ENCODE measurements at places on chromosomes 2 and 18.

DNA sequence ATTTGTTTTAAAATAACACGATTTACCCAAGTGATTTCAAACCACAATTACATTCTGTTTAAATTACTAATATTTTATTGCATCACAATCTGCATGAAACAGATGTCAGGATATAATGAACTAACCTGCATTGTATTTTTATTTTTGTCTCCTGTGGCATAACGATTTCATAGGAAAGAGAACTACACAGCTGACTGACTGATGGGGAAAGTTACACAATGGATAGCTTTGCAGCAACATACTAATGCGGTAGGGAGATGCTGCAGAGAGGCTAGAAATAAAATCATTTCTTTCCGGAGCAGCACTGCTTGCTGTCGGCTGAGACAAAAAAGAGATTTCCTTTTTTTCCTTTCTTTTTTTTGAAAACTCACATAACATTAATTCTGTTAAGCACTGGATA, 36.9 kb downstream of the SCN1A start:
- no peak for DNase-seq

- DNase-seq, result no peak
Observed at GRCh38 chr18:26002375-26002910, 88.0 kb downstream of the SS18 start.

GRCh38 chr2:236943068-236943467, 142.6 kb upstream of the COPS8 start:
- no peak for DNase-seq

- no peak for DNase-seq
Observed at GRCh38 chr2:239966853-239967552, 58.1 kb downstream of the NDUFA10 start.

Measured in stimulated activated naive CD8-positive, alpha-beta T cell treated with anti-CD3 and anti-CD28 coated beads, Interleukin-15, amount 100 ng/mL, for 72 hours (primary cell).